ENCODE measurements at places on chromosomes 1 and 21.

GRCh38 chr1:192550922-192551534, 24.5 kb upstream of the RGS1 start:
- DNase-seq = peak; percentile 53

GRCh38 chr1:177959811-177960515, 9.9 kb downstream of the SEC16B start:
- DNase-seq = peak; percentile 18

GRCh38 chr1:67916140-67916886, 83.0 kb upstream of the GNG12 start:
- DNase-seq = no peak

GRCh38 chr1:19083081-19083480, 126.6 kb upstream of the IFFO2 start:
- no peak for DNase-seq

DNA sequence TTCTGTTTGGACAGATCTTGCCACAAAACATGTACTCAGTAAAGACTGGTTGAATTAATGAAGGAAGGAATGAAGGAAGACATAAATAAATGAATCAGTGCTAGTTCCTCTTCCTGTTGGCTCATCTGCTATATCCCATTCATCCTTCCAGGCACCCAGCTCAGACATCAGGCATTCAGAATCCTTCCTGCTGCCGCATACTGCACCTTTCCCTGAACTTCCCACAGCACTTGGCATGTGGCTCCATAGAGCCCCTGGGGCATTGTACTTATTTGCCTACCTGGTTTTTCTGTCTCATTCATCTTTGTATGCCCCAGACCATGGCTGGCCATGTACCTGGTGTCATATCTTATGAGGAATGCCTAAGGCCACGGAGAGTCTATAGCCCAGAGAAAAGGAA, 34.4 kb upstream of the ZNF648 start:
- no peak for DNase-seq

DNA sequence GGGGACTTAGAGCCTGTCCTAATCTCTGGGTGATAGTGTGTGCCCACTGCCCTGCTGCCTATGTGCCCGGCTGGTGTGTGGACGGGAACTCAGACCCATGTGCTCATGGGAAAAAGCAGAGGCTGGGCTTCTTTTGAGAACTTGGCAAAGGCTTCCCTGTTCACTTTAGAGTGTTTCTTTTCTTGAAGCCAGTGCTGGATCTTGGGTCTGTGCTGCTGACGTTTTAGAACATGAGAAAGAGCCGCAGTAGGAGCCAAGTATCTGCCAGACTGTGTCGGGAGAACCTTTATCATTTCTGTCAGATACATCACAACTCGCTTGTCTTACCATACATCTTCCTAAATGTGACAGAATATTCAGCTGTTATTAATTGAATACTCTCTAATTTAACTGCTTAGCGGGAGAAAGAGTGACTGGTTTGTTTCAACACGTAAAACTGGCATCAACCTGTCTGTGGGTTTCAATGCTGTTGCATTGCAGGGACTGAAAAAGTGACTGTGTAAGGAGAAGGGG, 195.2 kb downstream of the PBX1 start:
- DNase-seq = no peak

Data from fibroblast of the conjunctiva (primary cell).